ENCODE measurements at places on chromosomes 7 and 10.

- no peak for DNase-seq
Measured at GRCh38 chr10:59582780-59583179, 126.9 kb downstream of the SLC16A9 start.

- no peak for DNase-seq
Measured at GRCh38 chr7:125926621-125927020, 997.0 kb upstream of the POT1 start.

- DNase-seq = no peak
Measured at GRCh38 chr10:77746047-77746707, 108.6 kb upstream of the KCNMA1 start.

- no peak for DNase-seq
Measured at GRCh38 chr7:47536661-47537611, 45.0 kb downstream of the TNS3 start.

DNA sequence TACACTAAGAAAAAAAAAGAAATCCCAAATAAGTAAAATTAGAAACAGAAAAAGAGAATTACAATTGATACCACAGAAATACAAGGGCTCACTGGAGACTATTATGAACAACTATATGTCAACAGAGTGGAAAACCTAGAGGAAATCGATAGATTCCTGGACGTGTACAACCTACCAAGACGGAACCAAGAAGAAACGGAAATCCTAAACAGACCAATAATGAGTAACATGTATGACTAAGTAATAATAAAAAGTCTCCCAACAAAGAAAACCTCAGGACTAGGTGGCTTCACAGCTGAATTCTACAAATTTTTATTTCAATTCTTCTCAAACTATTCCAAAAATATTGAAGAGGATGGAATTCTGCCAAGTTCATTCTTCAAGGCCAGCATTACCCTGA is 13.9 kb downstream of the DIP2C start:
- no peak for DNase-seq

DNA sequence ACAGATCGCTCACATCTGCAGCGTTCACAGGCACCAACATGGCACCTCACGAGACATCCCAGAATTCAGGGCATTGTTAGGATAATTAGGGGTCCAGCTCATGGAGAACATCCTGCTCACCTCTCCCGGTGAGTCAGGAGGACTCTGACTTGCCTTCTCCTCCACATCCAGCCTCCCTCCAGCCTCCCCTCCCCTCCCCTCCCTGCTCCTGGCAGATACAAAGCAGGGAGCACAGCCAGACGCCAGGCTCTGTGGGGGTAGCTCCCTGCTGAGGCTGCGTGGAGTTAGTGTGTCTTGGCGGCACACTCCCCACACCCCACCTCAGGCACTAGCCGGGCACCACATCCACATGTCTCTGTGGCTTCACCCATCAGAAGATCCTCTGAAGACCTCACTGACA is 320.6 kb downstream of the CXCL12 start:
- DNase-seq = no peak

- no peak for DNase-seq
Measured at GRCh38 chr7:143259765-143260164, 3.5 kb upstream of the GSTK1 start.

GRCh38 chr10:104479906-104480593 is 126.4 kb downstream of the CFAP58 start:
- DNase-seq = peak; percentile 11
